ENCODE measurements at places on chromosomes 7 and 10.

- DNase-seq = no peak
Observed at GRCh38 chr7:127532736-127533135, 52.7 kb downstream of the GCC1 start.

- no peak for DNase-seq
Observed at GRCh38 chr10:127524229-127524628, 24.9 kb upstream of the NPS start.

DNA sequence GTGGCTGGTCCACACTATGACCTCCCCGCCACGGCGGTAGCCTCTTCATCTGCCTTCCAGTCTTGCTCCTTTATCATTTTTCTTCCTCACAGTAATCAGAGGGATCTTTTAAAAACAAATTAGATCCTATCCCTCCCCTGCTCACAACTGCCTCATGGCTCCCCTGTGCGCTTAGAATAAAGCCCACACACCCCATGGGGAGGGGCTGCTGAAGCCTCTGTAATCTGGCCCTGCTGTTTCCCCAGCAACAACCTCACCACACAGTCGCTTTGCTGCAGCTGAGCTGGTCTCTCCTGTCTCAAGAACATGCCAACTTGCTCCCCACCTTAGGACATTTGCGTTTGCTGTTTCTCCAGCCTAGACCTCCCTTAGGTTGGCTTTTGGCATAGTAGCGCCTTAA, 41.0 kb downstream of the SP8 start:
- DNase-seq = no peak

- DNase-seq = no peak
Observed at GRCh38 chr10:27541796-27542729, 38.0 kb downstream of the RAB18 start.

GRCh38 chr7:123210986-123211385, 11.2 kb upstream of the SLC13A1 start:
- no peak for DNase-seq

GRCh38 chr10:11658801-11659368, 47.4 kb upstream of the USP6NL start:
- DNase-seq = no peak

DNA sequence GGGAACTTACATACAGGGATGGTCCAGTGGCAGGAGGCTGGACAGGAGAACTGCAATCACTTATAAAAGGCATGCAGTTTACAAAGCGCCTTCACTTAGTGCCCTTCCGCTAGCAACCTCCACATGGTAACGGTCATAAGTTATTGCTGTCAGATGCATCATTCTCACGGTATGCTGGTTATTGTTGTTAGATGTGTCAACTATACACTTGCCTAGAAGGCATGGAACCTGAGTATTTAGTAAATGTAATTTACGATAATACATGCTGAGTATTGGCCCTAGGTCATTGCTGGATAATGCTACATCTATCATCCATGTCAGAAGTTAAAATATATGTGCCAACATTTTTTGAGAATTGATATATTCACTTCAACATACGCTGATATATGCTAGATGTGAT, 155.1 kb upstream of the MBL2 start:
- DNase-seq = no peak

DNA sequence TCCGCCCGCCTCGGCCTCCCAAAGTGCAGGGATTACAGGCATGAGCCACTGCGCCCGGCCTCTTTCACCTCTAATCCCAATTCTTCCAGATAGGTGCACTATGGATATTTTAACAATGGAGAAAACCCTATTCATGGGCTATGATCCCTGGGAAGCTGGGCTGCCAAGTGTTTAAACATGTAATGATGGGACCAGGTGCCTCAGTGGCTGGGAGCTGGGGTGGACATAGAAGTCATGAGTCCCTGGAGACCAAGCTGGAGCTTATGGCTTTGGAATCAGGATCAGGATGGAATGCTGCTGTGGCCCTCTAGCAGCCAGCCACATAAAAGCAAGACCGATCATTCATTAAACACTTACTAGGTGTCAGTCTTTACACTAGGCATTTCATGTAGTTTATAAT, 41.8 kb upstream of the IGFBP3 start:
- no peak for DNase-seq

DNA sequence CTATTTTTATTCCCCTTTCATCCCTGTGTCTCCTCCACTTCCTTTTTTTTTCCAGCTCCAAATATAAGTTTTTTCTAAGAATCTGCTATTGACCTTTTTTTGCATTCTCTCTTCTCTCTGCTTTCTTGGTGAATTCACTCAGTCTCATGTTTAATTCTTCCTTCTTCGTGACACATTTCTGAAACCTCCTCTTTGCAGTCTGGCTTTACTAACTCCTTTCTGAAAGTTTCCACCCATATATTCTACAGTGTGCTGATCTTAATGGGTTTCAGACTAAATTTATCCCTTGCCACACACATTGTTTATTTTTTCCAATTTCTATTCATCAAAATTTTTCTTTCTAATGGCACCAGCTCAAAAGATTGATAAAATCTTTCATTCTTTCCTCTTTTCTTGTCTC, 47.8 kb upstream of the CALD1 start:
- no peak for DNase-seq

DNA sequence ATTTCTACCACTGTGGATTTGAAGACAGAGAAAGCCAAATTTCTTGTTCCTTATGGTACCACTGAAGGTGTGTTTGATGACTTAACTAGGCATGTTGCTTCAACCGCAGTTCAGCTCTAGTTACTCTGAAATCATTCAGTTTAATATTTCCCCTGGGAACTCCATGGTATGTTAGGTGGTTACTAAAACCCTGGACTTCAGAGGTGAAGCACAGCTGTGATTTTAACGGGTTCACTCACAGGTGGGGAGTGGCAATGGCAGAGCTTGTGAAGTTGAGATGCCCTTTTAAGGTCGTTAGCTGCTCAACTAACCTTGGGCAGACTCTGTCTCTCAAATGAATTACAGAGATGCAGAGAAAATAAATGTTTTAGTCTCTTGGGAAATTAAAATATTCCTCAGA, 163.6 kb upstream of the PHYHIPL start:
- DNase-seq = no peak

DNA sequence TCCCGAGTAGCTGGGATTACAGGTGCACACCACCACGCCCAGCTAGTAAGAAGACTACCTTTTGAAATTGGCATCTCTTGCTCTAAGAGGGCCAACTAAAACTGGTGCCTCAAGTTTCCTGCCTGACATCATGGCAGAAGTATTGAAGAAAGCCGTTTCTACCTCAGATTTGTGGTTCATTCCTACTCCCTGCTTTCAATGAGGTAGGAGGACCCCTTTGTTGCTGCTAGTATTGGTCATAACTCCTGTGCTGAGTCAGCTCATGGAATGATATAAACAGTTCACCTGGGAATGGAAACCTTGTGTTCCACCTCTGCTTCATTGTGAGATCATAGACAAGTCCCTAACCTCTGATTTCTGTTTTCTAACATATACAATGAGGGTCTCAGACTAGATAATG, 82.8 kb downstream of the CDK6 start:
- no peak for DNase-seq

DNA sequence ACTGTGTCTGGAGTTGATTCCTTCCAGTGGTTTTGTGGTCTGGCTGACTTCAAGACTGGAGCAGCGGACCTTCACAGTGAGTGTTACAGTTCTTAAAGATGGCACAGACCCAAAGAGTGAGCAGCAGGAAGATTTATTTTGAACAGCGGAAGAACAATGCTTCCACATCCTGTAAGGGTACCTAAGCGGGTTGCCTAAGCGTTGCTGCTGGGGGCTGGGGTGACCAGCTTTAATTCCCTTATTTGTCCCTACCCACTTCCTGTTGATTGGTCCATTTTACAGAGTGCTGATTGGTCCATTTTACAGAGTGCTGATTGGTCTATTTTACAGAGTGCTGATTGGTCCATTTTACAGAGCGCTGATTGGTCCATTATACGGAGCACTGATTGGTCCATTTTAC, 13.2 kb downstream of the AKR1B15 start:
- DNase-seq = no peak

- DNase-seq = no peak
Observed at GRCh38 chr10:118966076-118966849, 63.3 kb upstream of the NANOS1 start.

DNA sequence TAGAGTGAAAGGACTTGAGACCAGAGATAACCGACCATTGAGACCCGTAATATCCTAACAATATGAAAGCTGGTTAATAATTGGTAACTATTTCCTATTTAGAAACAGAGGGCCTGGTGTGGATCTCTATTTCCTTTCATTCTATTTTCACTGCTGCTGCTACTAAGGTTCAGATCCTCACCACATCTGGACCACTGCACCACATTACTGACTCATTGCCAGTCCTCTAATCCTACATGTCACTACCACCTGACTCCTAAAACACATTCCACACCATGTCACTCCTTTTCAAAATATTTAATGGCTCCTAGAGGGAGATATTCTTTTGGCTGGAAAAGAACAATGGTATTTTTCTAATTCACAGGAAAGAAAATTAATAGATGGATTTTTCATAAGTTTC, 6.4 kb downstream of the USP54 start:
- no peak for DNase-seq

GRCh38 chr10:33524966-33525365, 190.5 kb upstream of the NRP1 start:
- DNase-seq = no peak

- no peak for DNase-seq
Observed at GRCh38 chr7:96414931-96415292, 93.0 kb upstream of the SLC25A13 start.

DNA sequence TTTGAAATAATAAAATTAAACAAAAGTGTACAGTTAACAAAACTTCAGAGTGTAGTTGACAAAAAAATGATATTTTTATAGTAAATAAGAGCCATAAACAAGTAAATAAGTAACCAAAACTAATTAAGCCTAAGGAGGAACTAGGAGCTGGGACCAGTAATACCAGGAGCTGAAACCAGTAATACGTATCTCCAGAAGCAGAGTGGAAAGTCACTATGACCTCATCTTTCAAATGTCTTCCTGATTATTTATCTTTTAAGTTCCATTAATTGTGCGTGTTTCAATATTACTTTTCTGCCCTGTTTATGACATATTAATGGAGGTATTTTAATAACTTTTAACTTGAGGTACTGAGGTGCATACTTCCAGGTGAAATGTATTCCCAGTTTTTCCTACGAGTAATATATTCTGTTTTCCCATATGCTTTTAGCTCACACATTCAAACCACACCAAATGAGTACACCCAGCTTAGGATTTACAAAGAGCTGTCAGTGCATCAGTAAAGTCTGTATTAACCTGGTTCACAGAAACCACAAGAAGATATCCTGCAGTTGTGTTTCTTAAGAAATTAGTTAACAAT, 283.7 kb upstream of the HGF start:
- DNase-seq = no peak

DNA sequence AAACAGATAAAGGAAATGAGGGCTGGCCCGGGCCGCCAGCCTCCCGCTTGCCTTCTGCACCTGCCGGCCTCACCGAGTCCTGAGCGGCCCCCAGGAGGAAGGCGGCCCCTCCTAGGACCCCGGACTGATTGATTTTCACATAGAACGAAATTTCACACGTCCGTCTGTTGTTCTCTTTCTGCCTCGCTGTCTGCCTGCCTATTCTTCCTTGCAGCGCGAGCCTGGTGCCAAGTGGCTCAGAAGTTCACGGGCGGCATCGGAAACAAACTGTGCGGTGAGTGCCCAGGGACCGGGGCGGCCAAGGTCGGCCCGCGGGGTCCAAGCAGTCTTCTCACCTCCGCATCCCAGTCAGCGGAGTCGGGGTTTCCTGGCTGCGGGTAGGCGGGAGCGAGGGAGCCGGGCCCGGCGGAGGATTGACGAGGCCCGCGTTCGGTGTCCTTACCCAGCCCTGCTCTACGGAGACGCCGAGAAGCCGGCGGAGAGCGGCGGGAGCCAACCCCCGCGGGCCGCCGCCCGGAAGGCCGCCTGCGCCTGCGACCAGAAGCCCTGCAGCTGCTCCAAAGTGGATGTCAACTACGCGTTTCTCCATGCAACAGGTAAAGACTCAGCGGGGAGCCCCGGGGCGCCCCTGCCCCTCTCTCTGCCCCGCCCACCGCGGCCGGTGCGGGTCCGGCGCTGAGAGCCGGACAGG, 967 bp downstream of the GAD2 start:
- DNase-seq = no peak

GRCh38 chr7:46003896-46004875, 83.1 kb upstream of the IGFBP3 start:
- no peak for DNase-seq

DNA sequence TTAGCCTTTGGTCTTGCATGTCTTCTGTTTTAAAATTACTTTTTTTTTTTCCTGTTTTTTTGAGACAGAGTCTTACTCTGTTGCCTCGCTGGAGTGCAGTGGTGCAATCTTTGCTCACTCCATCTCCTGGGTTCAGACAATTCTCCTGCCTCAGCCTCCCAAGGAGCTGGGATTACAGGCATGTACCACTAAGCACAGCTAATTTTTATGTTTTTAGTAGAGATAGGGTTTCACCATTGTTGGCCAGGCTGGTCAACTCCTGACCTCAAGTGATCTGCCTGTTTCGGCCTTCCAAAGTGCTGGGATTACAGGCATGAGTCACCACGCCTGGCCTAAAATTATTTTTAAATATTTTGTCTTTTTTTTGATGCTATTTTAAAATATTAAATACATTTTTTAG, 38.5 kb downstream of the MLLT10 start:
- no peak for DNase-seq

- no peak for DNase-seq
Observed at GRCh38 chr10:125112697-125113494, 47.5 kb downstream of the CTBP2 start.

DNA sequence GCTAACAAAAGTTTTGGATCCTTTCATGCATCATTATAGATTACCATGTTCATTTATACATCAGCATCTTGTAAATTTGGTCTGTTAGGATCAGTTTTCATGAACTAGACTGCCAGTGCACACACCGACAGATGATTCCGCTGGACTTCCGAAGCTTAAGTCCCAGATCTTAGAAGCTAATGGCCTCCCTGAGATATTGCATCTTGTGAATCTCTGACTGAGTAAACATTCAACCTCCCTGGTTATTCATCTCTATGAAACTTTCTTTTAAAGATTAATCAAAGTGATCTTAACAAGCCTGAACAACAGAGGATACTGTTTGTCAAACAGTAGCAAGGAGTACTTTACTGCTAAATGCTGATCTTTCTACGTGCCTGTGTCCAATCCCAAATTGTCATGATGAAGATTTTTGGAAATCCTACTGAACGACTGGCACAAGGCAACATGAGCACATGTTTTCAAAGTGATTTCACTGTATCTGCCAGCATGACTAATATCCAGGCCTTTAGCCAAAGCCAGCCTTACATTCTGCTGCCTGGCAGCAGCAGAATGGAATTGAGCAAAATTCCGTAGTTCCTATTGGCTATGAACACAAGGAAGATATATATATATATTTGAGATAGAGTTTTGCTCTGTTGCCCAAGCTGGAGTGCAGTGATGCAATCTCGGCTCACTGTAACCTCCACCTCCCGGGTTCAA, 91.3 kb upstream of the ANK3 start:
- no peak for DNase-seq
